Hippocampal formation (tissue), 2 donors: ENCODE measurements at places on chromosomes 4 and X.

DNA sequence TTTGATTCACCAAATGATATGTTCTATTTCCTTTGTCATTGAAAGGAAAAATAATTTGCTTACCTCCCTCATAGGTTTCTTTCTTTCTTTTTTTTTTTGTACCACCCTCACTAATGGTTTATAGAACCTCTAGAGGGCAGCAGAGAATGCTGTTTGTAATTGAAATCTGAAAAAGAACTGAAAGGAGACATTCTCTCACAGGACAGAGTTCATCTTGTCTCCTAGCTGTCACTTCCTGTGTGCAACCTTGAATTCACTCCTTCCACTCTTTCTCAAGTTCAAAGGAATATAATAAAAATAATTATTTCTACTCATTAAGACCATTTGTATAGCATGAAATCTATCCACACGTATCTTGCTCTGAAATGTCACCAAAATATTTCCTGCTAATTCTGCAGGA, 51.0 kb downstream of the GUCY1B1 start:
- no peak for DNase-seq

DNA sequence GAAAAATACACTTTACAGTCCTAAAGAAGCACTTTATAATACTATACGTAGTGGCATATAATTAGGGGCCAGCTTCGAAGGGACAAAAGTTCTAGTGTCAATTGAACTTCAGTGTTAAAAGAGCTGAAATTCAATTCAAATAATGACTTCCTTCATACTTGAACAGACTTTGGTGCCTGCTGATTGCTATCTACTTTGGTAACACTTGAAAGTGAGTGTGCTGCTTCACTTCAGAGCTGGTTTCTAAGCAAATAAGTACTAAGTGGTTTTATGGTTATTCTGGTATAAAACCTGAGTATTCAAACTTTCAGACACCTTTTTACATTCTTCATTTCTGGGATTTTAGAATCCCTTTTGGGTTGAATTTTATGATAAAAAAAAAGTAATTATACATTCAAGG, 107.0 kb downstream of the SLC4A4 start:
- DNase-seq: no peak

DNA sequence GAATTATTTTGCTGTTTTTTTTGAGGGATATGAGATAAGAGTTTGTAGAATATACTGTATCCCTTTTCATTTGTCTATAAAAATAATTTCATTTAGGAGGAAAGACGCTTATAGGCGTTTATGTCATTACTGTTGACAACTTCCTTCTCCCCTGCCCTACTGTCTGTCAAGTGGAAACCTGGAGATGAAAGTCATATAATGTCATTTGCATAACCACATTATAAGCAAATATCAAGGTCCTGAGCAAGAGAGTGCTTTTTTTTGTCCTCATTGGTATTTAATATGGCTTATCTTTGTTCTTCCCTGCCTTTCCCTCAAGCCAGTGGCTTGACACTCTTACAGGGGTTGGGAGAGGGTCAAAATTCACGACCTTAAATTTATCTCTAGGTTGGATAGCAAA, 55.8 kb downstream of the LRP2BP start:
- no peak for DNase-seq

- no peak for DNase-seq
Observed at GRCh38 chr4:11430536-11430935, 1.8 kb upstream of the HS3ST1 start.

DNA sequence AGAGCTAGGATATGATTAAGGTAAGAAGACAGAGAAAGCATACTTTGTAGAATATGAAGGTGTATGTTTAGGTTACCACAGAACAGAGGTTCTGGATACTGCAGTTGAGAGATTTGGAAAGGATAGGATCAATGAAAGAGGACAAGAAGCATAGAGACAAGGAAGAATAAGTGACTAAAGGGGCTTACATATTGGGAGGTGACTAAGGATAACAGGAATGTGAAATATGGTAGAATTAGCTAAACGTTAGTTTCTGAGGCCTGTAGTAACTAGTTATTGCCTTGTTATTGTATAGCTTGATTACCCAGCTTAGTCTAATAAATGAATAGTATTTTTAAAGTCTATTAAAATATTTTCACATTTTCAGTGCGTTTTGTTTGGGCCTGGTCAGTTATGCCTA, 38.2 kb downstream of the CENPI start:
- no peak for DNase-seq

DNA sequence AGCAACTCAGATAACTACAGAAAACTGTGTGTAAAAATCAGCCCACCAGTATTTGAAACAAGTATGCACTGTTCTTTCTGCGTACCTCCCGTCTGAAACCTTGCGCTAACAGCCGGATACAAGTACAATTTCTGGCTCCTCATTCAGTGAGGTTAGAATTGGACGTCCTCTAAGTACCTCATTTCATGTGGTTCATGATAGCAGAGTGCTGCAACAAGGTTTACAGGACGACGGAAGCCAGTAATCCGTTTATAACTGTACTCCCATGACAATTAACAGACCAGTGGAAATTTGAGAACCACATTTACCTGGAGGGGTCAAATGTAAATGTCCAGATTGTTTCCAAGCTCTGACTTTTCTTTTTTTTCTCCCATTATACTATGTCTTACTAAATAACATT, 52.9 kb upstream of the TENM3 start:
- no peak for DNase-seq

DNA sequence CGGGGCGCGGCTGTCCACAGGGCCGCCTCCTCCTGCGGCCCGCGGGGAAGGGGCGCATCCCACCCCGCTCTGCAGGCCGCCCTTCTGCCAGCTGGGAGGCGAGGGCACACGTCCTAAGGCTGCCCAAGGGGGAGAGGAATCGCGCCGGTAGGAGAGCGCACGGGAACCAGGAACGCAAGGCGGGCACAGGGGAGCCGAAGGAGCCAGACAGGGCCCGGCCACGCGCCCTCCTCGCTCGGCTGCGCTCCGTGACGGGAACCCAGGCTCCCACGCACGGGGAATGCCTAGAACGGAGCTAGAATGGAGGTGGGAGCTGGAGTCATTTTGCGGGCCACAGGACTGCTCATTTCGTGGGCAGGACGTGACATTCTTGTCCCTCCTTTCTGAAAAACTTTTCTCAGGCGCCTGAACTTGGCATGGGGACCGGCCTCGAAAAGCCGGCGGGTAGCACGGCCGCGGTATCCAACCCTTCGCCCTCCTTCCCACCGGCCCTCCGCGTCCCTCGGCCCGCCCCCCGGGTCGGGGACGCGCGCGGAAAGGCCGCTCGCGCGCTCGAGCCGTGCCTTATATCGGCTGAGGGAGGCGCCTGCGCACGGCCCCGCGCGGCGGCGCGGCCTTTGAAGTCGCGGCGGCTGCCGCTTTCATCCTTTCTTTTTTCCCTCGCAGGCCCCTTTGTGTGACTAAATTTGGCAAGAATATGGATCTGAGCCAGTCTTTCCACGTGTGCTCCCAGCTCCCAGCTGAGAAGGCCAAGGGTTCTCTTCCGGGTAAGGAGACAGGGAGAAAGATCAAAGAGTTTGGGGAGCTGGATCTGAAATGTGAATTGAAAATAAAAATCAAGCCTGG, 4.2 kb upstream of the LEF1 start:
- no peak for DNase-seq

DNA sequence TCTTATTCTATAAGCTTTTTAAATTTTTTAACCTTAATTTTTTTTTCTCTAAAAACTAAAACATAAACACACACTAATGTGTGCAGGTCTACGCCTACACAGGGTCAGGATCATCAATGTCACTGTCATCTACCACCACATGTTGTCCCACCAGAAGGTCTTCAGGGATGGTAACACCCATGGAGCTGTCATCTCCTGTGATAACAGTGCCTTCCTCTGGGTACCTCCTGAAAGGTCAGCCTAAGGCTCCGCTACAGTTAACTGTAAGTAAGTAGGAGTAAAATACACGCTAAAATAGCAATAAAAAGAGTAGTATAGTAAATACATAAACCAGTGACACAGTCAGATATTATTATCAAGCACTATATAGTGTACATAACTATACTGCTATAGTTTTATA, 45.9 kb upstream of the GPRIN3 start:
- no peak for DNase-seq

DNA sequence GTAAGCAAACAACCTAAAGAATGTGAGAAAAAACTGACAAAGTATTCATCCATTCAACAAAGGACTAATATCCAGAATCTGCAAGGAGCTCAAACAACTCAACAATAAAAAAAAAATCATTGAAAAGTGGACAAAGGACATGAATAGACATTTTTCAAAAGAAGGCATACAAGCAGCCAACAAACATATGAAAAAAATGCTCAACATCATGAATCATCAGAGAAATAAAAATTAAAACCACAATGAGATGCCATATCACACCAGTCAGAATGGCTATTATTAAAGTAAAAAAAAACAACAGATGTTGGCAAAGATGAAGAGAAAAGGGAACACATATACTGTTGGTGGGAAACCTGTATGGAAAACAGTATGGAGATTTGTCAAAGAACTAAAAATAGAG, 120.7 kb upstream of the ADGRL3 start:
- DNase-seq: no peak

DNA sequence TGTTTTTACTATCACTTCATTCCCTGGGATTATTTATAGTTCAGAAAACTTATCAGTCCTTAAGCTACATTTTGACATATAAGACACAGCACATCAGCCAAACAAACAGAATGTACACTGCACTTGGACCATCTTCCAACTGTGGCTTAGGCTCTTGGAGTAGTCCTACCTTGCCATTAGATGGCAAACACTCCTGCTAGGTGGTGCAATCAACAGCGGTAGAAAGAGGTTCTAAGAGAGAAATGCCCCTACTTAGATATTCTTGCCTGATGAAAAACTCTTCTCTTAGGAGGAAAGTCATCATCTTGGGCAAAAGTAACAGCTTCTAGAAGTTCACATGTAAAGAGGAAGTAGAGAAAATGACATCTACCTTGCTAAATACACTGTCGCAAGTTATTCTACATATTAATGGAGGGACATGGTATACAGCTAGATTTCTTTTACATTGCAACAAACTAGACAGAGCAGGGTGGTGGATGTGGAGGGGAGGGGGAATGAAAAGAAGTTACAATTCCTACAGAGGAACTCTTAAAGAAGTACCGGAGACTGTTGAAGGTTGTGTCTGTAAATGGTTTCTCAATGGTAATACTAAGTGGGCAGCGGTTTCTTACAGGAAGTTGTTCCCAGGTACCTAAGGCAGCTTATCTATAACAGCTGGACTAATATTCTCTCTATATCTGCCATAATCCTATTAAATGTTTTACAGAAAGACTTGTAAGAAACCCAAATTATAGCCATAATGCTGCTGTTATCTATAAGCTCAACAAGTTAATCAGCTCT, 8.1 kb upstream of the STPG2 start:
- DNase-seq: no peak

GRCh38 chr4:82711158-82711785, 87.3 kb downstream of the SCD5 start:
- DNase-seq: no peak

DNA sequence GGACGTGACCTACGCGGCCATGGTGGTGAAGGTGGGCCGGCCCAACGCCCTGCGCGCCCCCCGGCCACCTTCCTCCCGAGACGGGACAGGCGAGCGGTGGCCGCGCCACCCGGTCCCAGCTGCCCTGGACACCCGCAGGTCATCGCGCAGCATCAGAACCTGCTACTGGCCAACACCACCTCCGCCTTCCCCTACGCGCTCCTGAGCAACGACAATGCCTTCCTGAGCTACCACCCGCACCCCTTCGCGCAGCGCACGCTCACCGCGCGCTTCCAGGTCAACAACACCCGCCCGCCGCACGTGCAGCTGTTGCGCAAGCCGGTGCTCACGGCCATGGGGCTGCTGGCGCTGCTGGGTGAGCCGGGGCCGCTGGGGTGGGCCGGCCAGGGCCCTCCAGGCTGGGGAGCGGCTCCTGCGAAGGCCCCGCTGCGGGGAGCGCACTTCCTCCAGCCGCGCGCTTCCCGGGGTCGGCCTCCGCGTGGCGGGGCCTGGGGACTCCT, 9.0 kb upstream of the SLC26A1 start:
- no peak for DNase-seq

DNA sequence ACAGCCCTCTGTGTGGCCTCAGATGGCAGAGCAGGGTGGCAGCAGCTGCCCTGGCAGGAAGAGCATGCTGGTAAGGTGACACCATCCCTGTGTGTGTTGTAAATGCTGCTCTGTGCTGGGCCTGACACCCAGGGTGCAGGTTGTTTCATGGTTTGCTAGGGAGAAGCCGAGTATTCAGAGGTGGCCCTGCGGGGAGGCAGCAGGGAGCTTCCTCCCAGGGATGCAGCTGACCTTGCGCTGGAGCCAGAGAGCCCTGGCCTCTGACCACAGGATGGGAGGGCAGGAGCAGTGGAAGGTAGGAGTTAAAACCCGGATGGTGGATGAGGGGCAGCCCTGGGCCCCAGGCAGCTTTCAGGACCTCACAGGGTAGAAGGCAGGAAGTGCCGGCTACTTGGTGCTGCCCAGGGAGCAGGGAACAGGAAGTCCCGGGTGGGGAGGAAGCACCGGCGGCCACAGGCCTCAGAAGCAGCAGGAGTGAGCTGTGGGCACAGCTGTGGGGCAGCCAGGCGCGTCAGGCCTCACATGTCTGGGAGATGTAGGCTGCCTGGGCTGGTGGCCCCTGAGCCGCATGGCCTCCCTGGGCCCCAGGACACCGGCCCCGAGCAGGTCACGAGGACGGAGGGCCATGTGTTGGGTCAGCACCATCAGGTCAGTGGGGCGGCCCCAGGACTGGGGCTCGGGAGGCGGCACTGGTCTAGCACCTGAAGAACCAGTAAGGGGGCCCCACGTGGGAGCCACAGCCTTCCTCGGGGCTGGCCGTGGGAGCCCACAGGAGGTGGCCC, 19.1 kb downstream of the SH3BP2 start:
- no peak for DNase-seq

DNA sequence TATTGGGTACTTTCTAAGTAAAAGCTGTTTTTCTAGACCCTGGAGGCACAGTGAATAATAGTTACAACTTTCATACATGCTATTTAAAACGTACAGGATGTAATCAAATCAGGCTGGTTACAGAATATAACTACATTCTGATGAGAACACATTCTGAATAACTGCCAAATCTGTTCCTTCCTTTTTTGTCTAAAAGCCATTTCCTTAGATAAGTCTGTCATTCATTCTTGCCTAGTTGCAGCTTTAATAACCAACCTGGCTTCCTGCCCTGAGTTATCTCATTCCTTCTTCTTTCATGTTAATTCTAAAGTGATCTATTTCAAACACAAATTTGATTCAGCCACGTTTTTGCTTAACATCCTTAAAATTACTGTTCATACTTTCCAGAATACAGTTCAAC, 189.7 kb upstream of the ITM2A start:
- no peak for DNase-seq
